ENCODE measurements at places on chromosomes 2 and 18.

DNA sequence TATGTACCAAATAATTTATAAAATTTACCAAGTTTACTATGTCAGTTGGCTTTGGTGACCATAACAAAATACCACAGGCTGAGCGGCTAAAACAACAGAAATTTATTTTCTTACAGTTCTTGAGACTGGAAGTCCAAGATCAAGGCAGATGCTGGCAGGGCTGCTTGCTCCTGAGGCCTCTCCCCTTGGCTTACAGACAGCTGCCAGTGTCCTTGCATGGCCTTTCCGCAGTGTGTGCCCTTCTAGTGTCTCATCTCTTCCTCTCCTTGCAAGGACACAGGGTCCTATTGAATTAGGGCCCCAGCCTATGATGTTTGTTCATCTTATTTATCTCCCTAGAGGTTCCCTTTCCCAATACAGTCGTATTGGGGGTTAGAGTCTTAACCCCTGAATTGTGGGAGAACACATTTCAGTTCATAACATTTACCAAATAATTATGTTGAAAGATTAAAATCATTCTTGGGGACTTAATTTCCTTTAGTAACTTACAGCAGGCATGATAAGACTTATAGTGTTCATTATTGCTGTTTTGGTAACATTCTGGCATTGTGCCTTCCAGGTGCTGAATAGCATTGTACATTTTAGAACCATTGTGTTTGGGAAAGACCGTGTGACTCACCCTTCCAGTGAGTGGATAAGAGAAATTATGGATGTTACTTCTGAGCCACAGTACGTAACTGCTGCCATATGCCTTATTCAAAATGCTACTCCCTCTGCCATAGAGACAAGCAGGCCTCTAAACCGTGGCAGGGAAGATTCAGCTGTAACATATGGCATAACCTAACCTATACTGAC is 317.5 kb downstream of the TMX3 start:
- no peak for DNase-seq

GRCh38 chr2:96256611-96257113 is 9.1 kb downstream of the TMEM127 start:
- DNase-seq = no peak

DNA sequence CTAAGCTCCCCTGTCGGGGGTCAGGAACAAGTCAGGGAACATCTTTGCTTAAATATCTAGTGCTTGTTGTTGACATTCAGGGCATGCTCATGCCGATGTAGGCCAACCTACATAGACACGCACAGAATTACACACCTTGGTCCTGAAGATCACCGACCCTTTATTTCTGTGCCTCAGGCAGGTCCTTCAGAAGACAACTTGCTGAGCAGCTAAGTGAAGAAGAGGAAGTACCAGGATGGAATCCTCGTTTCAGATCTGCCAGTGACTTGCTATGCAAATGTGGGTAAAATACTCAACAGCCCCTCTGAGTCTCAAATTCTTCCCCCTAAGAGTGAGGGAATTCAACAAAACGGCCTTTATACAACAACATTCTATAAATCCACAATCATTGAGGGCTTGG is 494.7 kb downstream of the BCL11A start:
- DNase-seq = no peak

GRCh38 chr2:182826064-182826463 is 40.4 kb downstream of the FRZB start:
- no peak for DNase-seq

GRCh38 chr18:77107292-77107691 is 25.3 kb downstream of the MBP start:
- no peak for DNase-seq

DNA sequence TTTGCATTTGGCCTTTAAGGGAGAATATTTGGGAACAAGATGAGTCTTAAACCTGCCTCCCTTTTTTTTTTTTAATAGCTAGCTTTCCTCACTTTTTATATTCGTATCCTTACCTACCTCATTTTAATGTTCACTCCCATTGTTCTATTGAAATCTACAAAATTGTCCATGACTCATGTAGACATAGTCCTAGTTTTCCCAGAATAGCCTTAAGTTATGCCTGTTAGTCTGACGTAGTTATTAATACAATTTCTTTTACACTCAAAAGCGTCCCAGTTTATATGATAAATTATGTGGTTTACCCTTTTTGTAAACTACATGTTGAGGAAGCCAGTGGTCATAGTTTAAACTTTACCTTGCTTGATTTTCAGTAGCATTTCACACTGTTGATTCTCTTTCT is 73.4 kb downstream of the UBR3 start:
- no peak for DNase-seq

DNA sequence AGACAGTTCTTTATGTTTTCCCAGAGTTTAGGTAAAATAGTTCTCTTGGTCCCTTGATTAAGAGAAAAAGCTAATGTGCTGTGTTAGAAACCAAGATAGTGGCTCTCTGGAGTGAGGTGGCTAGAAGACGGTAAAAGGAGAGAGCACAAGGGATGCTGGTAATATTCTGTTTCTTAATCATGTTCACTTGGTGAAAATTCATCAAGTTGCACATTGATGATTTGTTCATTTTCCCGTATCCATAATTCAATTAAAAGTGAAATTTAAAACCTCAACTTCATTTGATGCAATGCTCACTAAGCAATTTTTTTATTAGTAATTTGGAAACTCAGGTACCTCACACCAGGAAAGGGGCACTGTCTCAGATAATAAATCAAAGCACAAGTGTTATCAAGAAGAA is 113.8 kb downstream of the NBAS start:
- DNase-seq = no peak

DNA sequence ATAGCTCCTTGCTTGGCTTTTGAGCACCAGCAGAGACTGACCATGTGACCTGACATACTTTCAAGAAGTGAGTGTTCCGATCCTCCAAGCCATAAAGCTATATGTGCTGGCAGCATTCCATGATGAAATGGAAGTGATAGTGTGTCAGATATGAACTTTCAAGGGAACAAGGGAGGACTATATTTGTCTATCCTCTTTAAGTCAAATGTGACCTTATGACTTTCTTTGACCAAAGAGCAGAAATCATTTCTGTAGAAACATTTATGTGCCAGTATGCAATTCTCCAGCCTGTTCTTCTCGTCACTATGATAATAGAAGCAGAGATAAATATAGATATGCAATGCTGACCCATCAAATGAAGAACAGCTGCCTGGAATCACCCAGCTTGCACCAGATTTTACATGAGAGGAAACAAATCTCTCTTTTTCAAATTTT is 14.4 kb downstream of the HYCC2 start:
- DNase-seq = no peak

- no peak for DNase-seq
Observed at GRCh38 chr2:234521536-234521935, 24.7 kb upstream of the ARL4C start.

DNA sequence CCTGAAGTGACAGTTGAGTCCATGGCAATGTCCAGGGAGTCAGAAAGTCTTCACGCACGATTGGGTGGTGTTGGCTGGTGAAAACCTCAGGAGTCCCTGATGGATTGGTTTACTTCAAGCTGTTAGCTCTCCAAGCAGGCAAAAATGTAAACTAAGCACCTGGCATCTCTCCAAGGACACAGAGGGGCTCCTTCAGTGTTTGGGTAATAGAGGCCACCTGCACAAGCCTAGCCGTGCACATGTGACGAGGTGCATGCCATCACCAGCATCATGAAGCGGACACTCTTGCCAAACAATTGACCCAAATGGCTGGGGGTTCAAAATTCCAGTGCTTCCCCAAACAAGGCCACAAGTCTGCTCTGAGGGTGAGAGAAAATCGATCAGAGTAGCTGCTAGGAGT is 104.7 kb upstream of the CD302 start:
- DNase-seq = no peak

- DNase-seq = no peak
Observed at GRCh38 chr2:229220254-229220653, 50.8 kb downstream of the PID1 start.

GRCh38 chr18:12741351-12741750 is 38.5 kb downstream of the PSMG2 start:
- DNase-seq = peak; percentile 98

- no peak for DNase-seq
Observed at GRCh38 chr2:18600255-18600613, 10.9 kb upstream of the NT5C1B start.

DNA sequence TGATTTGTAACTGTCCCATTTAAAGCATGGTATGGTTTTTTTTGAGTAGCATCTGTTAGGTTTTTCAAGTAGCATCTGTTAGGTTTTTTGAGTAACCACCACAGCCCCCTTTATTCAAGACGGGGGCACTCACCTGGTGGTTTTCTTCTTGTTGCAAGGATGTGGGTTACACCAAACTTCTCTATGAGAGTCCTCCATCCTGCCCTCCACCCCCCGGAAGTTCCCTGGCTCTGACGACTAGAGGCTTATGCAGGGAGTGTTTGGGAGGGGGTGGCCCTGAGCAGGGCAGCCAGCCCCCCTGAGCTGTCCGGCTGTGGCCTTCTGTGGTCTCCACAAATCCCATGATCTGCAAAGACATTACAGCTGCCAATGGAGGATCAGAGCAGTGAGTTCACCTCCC is 39.3 kb downstream of the MTCL1 start:
- no peak for DNase-seq

DNA sequence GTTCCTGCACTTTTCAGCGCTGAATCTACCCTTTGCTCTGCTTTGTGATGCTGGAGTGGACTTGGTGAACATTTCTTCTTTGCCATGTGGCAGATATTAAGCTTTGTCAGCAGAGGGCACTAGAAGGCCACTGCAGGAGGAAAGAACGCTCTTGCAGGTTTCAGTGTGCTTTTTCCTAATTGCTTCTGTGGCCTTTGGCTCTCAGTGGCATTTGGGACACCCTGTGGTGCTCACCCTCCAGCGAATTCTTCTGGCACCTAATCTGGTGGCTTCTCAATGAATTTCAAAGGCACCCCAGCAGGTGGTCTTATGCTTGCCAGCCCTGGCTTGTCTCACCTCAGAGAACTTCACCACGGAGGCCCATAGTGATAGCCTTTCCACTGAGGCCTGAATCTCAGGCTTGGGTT is 146.7 kb downstream of the MYO3B start:
- no peak for DNase-seq

DNA sequence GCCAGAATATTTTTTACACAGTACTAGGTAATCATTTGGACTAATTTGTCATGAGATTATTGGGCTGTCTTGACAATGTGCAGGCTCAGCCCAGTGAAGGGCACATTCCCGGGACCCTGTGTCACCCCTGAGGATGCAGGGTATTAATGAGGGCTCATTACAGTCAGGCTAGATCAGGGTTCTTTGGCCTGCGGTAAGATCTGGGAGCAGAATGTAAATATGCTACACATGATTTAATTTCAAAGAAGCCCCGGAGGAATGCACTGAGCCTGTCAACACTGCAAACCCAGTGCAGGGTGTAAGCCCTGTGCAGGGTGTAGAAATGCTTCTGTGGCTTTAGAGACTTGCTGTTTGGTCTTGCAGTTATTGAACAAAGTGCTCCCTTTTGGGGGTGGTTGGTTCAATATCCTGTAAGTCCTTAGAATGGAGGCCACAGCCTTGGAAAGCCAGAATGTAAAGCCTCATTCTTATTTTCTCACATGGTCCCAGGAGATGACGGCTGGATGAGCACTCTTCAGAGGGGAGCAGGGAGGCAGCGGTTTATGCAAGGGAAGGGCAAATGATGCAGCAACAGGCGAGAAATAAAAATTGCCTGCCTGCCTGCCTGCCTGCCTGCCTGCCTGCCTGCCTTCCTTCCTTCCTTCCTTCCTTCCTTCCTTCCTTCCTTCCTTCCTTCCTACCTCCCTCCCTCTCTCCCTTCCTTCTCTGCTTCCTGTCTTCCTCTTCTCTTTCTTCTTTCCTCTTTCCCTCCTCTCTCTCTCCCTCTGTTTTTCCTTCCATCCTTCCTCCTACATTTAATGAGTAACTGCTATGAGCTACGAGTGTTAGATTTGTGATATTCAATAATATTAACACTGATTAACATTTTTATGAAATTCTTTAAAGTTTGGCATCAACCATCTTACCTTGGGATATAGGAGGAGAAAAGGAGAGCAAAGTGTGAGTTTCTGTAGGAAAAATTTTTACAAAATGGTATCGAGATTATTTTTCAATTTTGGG is 148.8 kb downstream of the VAPA start:
- DNase-seq = no peak

DNA sequence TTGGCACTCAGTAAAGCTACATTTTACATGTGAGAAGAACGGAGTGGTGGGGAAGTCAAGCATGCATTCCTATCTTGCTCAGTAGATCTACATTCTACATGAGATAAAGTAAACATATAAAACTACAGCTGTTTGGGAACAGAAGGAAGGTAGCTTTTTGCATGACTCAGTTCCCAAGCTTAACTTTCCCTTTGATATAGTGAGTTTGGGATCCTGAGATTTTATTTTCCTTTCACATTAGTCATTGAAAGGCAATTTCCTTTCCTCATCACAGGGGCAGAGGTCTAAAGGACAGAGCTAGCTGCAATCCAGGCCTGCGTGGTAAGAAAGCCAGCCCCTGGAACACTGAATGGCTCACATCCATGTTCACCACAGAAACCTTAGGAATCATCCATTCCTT is 257.2 kb downstream of the SRBD1 start:
- DNase-seq = peak; percentile 95

DNA sequence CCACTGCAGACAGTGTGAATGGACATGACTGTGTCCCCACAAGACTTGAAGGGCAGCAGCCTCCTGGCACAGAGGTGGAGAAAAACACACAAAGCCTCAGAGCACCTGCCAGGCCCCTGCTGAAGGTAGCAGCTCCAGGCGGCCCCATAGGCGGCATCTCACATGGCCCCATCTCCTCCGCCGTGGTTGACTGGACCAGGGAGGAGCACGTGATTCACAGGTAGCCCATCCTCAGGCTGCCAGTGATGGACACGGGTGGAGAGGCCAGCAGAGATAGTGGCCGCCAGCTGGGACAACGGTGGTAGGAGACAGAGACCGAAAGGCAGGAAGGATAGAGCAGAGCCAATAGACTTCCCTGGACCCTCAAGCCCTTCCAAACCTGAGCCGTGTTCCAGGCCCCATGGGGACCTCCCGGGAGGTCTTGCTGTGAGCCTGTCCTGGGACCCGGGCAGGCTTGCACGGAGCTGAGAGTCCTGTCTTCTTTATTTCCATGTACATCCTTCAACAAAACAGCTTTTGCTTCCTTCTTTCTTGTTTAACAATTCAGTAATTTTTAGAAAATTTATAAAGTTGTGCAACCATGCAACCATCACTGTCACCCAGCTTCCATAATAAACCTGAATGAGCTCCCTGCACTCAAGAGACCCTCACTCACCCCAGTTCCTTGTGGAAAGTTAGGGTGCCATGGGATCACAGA is 26.9 kb downstream of the GPR55 start:
- DNase-seq = no peak

DNA sequence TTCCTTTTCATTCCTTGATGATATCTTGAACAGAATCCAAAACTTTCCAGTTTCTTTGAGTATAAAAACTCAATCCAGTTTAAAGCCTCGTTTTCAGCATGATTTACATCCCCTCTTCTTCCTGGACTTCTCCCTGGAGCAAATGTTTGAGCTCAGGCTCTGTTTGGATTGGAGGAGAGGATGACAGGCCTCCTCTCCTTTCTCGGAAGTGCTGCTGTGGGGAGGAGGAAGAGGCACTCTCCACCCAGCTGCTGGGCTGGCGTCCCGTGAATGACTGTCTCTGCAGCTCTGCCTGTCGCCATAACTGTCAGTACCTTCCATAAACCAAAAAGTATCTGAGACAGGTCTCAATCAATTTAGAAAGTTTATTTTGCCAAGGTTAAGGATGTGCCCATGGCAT is 238.2 kb upstream of the AGAP1 start:
- DNase-seq = no peak

Data from HS-27A (cell line).